ENCODE measurements at places on chromosomes 16 and 17.

DNA sequence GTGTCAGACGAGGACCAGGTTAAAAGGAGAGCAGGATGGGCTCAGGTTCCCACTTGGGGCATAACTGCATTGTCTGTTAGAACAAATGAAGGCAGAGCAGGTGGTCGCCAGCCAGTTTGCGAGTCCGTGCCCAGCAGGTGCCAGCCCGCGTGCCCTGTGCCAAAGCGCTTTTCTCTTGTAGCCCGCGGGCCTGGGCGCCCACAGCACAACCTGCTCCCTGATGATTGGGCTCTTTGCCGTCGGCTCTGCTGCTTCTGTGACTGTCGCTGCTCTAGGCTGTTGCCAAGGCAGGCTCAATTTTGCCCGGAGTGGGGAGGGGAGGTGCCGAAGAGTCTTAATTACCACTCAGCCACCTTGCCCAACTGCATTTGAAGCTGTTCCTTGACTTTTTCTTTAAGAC is 21.1 kb downstream of the KNOP1 start:
- no peak for DNase-seq

DNA sequence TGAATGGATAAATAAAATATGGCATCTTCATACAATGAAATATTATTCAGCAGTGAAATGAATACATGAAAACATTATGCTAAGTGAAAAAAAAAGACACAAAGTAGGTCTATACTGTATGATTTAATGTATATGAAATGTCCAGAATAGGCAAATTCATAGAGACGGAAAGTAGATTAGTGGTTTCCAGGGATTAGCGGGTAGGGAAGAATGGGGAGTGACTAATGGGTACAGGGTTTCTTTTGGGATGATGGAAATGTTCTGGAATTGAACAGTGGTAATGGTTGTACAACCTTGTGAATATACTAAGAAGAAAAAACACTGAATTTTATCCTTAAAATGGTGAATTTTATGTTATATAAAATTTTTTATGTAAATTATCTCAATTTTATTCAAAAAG is 8.5 kb upstream of the MYCBPAP start:
- peak; percentile 68 for DNase-seq

DNA sequence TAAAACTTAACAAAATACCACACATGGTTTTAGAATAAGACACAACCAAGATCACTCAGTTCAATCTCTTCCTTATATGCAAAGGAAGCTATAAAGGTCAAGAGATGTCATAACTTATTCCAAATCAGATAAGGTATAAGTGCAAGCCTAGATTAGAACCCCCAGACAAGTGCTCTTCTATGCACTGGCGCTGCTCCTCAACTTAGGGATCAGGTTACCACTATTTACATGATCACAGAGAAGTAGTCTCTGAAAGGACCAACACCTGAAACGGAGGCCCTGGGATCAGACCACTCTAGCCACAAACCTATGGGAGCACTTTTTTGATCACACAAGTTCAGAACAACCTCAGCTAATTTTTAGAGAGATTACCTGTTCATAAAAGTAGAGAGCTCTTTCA is 16.6 kb downstream of the COPS3 start:
- no peak for DNase-seq

- peak; percentile 71 for DNase-seq
Measured at GRCh38 chr17:9676820-9677310, 31.5 kb downstream of the USP43 start.

DNA sequence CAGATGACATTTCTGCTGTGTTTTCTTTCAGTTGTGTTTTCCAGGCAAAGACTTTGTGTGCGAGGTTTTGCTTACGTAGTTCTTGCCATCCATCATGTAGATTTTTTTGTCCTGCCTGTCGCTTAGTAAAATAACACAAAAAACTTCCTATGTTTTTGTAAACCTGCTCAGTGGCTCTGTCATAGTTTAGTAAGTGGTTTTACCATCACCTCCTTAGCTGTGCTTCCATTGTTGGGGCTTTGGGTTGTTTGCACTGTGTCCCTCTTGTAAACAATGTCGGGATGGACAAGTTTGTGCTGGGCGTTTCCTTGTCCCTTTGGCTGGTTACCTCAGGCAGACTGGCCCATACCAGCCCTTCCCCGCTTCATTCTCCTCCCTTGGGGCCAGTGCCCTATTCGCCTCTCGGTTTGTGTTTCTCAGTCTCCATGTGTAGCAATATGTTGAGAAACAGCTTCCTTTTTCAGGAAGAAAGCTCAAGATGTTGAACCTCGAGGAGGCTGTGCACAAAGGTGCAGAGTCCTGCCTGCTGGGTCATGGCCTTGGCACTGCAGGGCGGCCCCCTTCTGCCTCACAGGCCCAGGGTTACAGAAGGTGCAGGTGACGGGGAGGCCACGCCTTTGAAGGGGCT is 74.6 kb downstream of the KSR1 start:
- DNase-seq: no peak

- no peak for DNase-seq
Measured at GRCh38 chr17:82911822-82912221, 72.0 kb upstream of the ZNF750 start.

DNA sequence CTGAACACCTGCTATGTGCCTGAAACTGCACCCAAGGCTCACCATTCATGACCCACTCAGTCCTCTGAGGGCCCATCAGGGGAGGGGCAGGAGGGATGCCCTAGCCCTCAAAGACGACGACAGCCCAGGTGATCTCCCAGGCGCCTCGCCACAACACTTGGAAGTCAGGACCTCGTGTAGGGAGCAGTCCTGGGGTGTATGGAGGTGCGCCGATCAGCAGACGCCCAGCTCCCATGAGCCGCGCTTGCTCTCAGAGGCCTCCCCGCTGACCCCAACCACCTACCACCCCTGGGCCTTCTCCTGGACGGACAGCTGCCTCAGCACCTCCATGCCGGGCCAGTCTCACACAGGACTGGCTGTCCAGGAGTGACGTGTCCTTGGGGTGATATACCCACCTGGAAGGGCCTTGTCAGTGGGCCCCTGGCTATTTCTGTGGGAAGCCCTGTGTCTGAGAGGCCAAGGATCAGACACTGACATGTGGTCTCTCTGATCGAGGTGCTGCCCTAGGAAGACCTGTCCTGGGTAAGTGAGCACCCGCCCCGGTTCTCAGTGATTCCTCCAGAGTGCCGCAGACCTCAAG is 26.7 kb downstream of the KDM8 start:
- no peak for DNase-seq

- peak; percentile 74 for DNase-seq
Measured at GRCh38 chr17:43694081-43694870, 32.6 kb upstream of the MEOX1 start.

- no peak for DNase-seq
Measured at GRCh38 chr17:65892912-65893377, 299.0 kb downstream of the CEP112 start.

DNA sequence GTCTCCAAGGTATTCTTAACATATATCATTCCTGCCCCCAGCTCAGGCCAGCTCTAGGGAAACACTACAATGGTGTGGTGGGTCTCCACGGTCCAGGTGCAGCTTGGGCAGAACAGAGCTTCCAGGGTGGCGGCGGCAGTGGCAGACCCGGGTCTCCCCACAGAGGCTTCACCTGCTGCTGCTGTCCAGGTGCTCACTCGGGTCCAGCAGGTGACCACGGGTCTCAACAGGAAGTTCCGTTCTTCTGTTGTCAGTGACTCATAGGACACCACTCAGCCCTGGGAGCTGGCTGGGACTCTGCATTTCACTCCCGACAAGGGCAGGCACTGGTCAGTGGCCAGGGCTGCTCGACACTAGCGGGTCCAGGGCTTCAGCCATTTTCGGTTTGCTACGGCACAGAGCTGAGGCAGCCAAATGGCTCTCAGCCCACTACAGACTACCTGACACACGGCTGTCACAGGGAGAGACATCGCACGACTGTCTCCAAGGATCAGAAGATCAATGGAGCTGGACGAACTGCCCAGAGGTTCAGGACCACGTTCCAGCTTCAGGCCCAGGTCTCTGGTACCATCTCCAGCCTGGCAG is 16.7 kb downstream of the MTHFSD start:
- no peak for DNase-seq

- peak; percentile 5 for DNase-seq
Measured at GRCh38 chr17:7083592-7083991, 3.5 kb upstream of the CLEC10A start.

Data from fibroblast of skin of abdomen (primary cell).